ENCODE measurements at places on chromosomes 4 and X.

DNA sequence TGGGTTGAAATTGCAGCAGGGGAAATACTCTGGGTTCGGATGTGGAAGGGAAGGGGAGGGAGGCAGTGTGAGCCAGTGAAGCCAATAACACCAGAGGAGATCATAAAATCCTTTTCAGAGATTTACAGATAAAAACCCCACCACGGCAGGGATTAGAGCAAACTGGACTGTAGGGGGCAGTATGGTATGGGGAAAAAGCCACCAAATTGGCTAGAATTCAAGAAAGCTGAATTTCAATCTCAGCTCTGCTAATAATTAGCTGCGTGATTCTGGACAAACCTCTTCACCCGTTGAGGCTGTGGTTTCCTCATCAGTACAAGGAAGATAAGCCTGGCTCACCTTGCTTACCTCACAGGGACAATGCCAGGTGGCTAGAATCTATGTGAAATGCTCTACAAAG lies 108.1 kb downstream of the ATG4A start:
- peak; percentile 19 for DNase-seq

DNA sequence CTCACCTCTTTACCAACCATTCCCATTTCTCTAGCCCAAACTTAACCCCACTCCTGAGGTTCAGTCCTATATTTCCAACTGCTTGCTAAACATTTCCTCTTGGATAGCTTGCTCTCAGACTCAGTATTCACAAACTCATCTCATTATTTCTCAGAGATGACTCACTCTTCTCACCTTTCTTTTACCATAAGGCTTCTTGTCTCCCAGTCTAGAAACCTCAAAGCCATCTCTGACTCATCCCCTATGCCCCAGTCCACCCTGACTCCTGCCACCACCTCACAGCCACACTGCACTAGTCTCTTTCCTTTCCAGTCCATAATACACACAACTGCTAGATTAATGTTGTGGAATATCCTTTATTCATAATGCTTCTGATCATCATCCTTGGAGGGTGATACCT lies 4.8 kb downstream of the FRMPD3 start:
- no peak for DNase-seq

- DNase-seq: no peak
Observed at GRCh38 chr4:36392024-36392423, 110.6 kb downstream of the DTHD1 start.

GRCh38 chrX:34404386-34405070 lies 252.6 kb downstream of the TMEM47 start:
- no peak for DNase-seq

DNA sequence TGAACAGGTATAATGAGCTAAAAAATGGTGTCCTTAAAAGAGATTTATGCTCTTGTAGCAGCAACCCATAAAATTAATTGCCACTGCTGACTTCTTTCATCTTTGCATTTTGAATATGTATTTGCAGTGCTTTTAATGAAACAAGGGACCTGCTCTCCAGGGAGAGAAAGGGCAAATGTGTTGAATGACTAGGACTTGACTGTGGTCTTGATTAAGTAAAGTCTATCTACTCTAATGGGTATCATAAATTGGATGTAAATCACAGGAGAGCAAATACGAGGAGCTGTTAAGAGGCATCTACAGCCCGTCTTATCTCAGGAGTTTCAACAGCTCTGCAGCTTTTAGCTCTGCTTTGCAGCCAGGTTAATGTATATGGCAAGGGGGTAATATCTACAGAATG lies 216.4 kb downstream of the PALLD start:
- no peak for DNase-seq

DNA sequence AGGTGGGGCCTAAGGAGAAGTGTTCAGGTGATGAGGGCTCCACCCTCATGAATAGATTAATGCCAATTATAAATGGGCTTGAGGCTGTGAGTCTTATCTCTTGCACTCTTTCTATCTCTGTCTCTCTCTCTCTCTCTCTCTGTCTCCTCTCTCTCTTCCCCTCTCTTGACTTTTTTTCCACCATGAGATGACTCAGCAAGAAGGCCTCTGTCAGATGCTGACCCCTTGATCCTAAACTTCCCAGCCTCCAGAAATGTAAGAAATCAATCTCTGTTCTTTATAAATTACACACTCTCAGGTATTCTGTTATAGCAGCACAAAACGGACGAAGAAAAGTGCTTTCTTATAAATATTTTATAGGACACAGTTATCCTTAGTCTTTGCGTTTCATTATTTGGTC lies 184.9 kb upstream of the PCDH7 start:
- no peak for DNase-seq

DNA sequence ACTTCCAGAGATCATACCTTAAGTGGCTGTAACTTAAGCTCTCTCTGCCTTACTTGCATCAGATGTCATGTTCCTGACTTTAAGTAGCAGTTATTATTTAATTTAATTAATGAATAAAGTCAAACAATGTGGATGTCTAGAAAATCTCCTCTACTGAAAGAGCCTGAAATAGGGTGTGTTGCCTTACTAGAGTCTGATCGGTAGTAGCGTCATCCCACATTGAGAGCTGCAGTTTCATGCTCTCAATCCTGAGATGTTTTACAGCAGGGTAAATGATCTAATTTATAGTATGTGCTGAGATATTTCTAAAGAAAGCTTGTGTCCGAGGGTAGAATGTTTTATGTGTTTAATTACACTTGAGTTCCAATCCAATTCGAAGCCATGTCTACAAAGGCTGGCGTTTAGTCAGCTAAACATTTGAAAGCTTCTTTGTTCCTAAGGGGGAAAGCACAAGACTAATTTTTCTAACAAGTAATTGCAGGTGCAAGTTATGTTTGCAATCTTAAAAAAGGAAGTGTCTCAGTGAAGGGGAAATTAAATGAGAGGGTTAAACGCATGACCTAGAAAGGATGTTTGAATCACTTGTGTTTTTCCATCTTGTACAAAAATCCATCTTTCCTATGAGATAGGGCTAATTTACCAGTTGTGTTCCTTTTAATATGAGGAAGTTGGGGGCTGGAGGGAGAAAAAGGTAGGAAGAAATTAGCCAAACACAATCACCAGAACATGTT lies 391.0 kb upstream of the MAGEB2 start:
- DNase-seq: no peak

GRCh38 chrX:96244955-96245354 lies 439.7 kb upstream of the DIAPH2 start:
- DNase-seq: no peak

- DNase-seq: no peak
Observed at GRCh38 chr4:122744229-122744628, 11.7 kb downstream of the BBS12 start.

DNA sequence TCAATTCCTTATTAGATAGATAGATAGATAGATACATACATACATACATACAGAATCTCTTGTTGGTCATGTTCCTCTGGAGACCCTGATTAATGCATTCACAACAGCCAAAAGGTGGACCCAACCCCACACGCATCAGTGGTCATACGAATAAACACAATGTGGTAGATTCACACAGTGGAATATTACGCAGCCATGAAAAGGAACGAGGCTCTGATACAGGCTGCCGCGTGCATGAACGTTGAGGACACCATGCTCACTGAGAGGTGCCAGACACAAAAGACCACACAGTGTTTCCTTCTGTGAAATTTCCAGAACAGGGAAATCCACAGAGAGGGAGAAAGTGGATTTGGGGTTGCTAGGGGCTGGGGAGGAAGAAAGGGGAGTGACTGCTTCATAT lies 136.7 kb downstream of the CRLF2 start:
- no peak for DNase-seq

DNA sequence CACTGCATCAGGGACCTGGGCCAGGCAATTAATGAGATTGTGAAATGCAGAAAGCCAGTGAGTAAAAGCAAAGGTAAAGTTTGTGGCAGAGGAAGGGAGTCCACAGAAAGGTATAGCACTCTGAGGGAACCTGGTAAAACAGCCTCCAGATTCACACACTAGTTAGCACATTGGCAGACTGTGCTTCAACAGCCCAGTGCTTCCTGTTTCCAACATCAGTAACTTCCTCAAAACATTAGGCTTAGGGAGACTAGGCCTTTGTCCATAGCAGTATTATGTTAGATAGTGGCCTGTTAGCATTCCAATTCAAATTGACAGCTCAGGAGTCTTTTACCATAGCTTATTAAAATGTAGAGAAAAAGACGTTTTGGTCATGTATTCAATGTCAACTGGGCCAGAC lies 582.6 kb upstream of the ACTRT1 start:
- DNase-seq: no peak

- no peak for DNase-seq
Observed at GRCh38 chrX:72131317-72132294, at the start of gene RTL5. Gene RTL5 (minus strand): TSS chrX:72131915.

GRCh38 chr4:36332023-36332781 lies 50.8 kb downstream of the DTHD1 start:
- DNase-seq: no peak

GRCh38 chr4:110945600-110945999 lies 322.7 kb upstream of the PITX2 start:
- DNase-seq: no peak

GRCh38 chrX:10602646-10603045 lies 17.7 kb downstream of the MID1 start:
- DNase-seq: no peak

DNA sequence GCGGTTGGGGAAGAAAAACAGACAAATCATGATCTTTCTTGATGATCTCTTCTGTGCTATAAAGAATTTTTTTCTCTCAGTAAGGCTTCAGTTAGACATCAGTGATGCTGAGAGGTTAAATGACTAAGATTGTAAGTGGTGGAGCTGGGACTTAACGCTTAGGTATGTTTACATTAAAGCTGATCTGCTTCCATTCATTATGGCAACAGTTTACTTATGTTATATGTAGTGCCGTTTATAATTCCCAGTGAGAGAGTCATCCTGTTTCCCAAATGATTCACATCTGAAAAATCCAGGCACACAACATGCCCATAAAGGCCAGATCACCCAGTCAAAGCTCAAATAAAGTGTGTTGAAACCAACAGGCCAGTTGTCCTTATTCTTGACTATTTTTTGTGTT lies 50.1 kb downstream of the CENPVL3 start:
- DNase-seq: no peak

- no peak for DNase-seq
Observed at GRCh38 chrX:23228454-23228853, 106.2 kb upstream of the PTCHD1 start.

DNA sequence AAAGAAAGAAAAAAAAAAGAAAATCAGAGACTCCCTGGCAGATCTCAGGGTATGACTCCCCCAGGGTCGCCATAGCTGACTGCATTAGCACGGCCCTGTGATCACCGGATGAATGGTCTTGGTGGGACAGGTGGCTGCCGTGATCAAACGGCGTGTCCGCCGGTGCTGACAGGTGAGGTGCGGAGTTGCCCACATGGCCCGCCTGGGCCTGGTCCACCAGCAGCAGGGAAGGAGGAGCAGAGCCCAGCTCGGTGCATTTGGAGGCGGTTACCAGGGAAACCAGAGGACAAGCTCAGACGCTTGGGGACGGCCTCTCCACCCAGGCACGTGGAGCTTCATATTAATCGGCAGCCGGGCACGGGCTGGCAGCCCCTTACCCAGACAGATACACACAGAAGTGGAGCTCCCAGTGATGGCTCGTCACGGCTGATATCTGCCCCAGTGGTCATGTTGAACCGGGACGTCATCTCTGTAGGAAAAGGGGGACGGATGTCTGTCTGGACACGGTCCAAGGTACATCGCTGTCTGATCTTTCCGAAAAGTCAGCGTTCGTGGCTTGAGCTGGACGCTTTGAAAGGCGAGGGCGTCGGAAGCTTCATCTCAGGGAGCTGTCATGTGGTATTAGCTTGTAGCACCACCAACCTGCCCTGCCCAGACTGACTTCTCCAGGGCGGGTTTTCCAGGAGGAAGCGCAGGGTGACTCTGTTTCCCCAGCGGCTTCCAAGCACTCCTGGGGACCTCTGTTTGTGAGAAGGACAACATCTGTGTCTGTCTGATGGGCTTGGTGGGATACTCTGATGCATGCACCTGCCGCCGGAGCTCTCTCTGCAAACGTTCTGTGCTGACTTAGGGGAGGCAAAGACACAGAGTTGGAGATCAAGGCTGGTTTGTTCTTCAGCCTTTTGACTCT lies 180.7 kb downstream of the CRLF2 start:
- DNase-seq: no peak

DNA sequence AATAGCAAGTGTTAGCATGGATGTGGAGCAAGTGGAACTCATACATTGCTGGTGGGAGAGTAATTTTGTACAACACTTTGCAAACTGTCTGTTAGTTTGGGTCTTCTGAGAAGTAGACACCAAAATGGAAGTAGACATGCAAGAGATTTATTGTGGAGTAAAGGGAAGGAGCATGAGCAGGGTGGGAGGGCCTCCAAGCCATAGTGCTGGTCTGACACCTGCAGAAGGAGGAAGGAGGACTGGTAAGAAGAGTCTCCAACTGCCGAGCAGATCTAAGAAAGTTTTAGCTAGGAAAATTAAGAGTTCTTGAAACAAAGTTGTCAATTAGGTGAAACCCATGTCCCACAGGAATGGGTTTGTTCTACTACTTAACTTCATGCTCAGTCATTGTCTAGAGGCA lies 64.0 kb upstream of the DDIT4L start:
- DNase-seq: no peak

GRCh38 chr4:29276150-29276549 lies 1444.0 kb upstream of the PCDH7 start:
- DNase-seq: no peak

GRCh38 chrX:48972220-48973164 lies 848 bp upstream of the KCND1 start:
- peak; percentile 66 for DNase-seq

GRCh38 chrX:1322393-1322792 lies 14.2 kb upstream of the IL3RA start:
- DNase-seq: no peak

- no peak for DNase-seq
Observed at GRCh38 chr4:154049457-154050181, 260.7 kb upstream of the SFRP2 start.

- no peak for DNase-seq
Observed at GRCh38 chr4:22850630-22851029, 157.9 kb downstream of the GBA3 start.

DNA sequence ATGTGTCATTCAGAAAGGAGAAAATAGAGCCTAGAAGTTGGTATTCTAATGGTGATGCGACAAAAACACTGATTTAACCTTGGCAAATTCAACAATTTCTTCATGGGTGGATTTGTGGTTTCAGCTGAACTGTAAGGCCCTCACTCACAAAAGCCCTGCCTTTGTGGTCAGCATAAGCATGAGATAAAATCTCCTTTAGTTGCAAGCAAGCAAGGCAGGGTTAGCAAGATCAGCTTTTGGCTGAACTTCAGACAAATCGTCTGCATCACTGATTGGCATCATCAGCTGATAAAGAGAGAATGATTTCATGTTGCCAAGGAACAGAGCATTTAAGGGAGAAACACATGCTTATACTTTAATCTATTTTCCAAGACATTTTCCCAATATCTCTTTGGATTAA lies 2582.2 kb downstream of the PCDH7 start:
- no peak for DNase-seq

- peak; percentile 60 for DNase-seq
Observed at GRCh38 chrX:14095702-14096101, 66.0 kb upstream of the GEMIN8 start.

DNA sequence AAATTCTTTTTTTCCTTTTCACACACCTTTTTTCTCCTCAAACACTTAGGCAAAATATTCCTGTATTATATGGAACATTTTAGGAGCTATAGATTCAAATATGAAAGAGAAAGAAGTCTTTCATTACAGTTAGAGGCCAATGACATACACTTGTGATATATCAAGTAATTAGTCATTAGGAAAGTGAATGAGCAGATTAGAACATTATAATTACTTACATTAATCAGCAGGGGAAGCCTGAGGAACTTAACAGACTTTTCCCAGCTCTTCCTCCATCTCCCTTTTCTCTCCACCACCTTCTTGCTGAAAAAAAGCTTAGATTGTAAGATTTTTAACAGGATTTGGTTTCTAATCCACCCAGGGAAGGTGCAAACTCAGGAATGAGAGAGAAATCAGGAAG lies 29.6 kb downstream of the KLF3 start:
- no peak for DNase-seq
